Activated CD4-positive, CD25-positive, alpha-beta regulatory T cell (primary cell): ENCODE measurements at places on chromosomes 6 and 20.

DNA sequence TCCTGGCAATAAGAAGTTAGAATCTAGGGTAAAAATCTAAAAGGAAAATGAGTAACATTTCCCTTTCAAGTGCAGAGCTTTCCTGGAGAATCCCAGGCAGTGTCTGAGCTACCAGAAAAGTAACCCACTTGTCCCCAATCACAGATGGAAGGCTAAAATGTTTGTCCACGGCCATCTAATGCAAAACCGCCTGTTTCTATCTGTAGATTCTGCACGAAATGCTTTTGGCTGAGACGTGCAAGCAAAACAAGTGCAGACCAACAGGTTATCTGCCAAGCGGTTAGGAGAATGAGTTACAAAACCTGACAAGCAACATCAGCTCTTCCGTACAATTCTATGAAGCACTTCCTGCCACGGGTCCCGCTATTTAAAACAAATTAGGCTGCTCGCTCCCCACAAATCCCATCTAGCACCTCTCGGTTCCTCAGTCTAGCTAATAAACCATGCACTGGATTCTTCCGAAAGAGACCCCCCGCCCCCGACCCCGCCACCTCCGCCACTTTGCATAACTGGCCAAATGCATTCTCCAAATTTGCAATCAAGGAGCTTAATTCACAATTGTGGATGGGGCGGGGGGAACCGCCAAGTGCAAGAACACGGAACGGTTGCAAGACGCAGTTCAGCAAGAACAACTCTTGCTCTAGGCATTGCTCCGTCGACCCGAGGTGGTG lies 1.4 kb downstream of the ELOVL5 start:
- DNase-seq = no peak

GRCh38 chr6:156857573-156857972 lies 80.4 kb downstream of the ARID1B start:
- DNase-seq = no peak

GRCh38 chr20:62977613-62978560 lies 25.4 kb downstream of the SLC17A9 start:
- DNase-seq = peak; percentile 68

GRCh38 chr20:53028337-53029007 lies 56.3 kb downstream of the TSHZ2 start:
- DNase-seq = no peak

DNA sequence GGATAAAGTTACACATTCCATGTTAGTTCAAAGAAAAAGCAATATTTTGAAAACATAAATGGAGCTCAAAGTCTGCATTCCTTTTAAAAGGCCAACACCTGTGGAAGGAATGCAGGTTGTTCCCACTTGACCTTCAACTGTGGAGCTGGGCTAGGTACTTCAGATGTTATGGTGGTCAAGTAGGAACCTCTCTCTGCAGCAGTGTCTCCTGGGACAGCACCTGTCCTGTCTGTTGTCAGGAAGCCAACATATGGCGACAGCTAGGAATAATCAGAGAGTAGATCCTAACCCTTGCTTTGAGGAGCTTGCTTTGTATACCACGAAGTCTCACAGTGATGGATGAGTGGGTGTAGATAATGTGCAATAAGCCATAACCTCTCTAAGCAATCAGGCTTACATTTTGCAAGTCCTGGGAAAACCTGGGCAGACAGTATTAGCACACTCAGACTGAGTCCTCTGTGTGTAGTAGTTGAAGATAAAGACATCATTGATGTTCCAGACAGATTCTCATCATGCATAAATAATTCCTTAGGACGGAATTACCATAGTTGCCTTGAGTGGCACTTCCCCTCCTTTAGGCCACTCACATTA lies 347.5 kb downstream of the PRL start:
- no peak for DNase-seq

DNA sequence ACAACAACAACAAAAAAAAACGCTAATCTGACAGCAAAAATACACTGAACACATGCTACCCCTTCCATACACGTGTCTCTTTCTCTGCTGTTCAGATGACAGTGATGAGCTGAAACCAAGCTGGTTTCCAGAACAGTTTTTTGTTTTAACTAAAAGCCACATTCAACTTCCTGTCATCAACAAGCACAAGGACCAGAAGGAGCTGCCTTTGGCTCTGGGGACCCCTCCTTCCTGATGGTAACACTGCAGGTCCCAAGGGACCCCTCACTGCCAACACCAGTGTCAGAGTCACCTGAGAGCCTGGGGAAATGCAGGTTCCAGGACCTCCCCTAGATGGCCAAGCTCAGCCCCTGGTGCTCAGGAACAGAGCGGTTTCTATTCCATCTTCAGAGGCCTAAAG lies 6.0 kb downstream of the CST7 start:
- DNase-seq = no peak

GRCh38 chr20:10711903-10712451 lies 38.2 kb upstream of the JAG1 start:
- DNase-seq = no peak

- no peak for DNase-seq
Measured at GRCh38 chr6:46104209-46104608, 25.6 kb upstream of the ENPP4 start.

- no peak for DNase-seq
Measured at GRCh38 chr6:141464490-141464889, 668.2 kb upstream of the GJE1 start.

DNA sequence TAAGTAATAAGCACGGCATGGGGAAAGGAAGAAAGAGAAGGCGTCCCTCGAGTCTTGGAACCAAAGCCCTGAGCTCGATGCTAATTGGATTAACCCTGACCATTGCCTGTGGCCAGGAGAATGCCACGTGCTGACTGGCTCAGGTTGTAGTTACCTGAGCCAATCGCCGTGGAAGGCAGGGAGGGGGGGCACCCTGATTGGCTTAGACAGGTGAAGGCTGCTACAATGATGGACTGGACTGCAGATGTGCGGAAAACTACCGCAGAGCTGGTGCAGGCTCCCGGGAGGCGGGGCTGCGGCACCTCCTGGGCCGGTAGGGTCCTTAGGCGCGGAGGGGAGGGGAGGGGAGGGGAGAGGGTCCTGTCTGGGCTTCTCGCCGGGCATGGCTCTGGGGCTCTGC lies 121.3 kb downstream of the TFAP2C start:
- no peak for DNase-seq

- no peak for DNase-seq
Measured at GRCh38 chr20:2408111-2408510, 27.4 kb downstream of the TGM6 start.

DNA sequence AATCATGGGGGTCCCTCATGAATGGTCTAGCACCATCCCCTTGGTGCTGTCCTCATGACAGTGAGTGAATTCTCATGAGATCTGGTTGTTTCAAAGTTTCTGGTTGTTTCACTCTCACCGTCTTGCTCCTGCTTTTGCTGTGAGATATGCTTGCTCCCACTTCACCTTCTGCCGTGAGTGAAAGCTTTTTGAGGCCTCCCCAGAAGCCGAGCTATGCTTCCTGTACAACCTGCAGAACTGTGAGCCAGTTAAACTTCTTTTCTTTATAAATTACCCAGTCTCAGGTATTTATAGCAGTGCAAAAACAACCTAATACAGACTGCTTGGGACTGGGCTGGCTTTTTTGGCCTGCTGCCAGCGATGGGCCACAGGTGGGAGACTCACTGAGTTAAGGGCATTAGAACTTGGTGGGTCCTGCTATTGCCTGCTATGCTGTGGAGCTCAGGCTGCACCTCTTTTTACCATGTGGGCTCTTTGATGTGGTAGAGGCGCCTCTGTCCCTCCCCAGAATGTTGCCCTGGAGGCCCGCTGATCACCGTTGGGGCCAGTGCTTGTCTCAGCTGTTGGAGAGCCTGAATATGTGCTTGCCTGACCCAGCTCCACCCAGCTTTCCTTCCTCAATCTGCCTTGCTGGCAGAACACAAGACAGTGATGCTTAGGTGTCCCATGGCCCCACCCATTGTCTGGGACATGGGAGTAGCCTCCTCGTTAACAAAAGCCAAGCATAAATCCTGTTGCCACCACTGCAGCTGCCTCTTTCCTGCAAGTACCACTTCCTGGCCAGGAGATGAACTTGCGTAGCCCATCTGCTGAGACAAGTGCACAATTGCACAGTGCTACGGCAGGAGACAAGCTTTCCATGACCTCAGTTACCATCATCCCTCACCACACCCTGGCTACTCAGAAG lies 47.1 kb downstream of the IGF2R start:
- DNase-seq = no peak

DNA sequence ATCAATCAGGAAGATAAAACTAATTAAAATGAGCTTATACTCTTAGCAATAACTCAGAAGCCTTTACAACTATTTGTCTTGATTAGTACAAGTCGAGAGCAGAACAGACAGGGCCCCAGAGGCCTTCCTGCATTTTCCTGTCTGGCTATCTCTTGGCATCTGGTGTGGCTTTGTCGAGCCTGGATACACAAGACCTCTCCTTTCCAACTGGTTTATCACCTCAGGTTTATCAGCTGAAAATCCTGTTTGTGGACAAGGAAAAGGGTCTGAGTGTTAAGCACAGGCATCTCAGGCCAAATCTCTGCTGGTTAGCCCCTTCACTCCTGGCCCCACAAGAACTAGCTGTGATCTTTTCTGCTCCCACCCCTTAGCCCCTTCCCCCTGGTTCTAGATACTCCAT lies 32.6 kb downstream of the BAK1 start:
- DNase-seq = no peak

GRCh38 chr20:62219992-62220665 lies at the start of gene HRH3:
HRH3 (minus strand) TSS chr20:62220278; CDS start chr20:62219970, 308 bp downstream.
- no peak for DNase-seq

DNA sequence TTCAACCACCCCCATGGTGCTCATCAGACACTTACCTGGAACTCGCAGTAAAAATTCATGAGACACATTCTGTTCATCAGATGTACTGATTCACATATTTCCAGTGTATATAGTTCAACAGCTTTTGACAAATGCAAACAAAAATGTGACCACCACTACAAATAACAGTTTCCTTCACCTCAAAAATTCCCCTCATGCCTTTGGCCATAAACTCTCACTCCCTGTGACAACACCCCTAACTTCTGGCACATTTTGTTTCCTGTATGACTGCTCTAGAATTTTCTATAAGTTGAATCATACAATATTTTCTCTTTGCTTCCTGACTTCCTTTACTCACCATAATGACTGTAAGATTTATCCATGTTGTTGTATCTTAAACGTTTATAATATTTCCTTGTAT lies 63.7 kb downstream of the C6orf118 start:
- no peak for DNase-seq

DNA sequence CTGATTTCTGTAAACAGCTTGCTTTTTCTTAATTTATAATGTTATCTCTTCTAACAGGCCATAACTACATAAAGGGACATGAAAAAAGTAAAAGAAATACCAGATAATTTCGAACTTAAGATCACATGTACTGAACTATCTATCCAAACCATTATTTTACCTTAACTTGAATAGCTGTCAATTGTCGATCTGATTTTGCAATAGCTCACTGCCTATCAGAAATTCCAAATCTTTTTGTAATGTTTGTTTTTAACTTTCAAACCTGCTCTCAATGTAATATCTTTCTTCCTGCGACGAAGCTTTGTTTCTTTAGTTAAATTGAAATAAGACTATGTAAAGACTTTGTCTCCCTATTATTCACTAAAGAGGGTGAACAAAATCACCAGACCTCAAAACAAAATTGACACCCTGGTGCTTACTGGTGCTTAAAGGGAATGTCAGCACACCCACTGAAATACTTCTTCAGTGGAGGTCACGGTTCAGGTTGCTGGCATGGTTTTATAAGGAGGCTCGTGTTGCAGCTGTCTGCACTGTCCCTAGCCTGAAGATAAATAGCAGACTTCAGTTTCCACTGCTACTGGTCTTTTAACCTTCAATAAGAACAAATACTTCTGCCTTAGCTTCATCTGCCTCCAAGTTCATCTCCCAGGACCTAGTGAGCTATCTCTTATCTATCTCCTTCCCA lies 117.5 kb upstream of the QKI start:
- DNase-seq = no peak

- DNase-seq = no peak
Measured at GRCh38 chr6:51868591-51869355, 218.6 kb downstream of the PKHD1 start.

GRCh38 chr20:973785-974194 lies 28.3 kb downstream of the RSPO4 start:
- DNase-seq = no peak

GRCh38 chr20:20546402-20546801 lies 166.0 kb downstream of the RALGAPA2 start:
- no peak for DNase-seq

DNA sequence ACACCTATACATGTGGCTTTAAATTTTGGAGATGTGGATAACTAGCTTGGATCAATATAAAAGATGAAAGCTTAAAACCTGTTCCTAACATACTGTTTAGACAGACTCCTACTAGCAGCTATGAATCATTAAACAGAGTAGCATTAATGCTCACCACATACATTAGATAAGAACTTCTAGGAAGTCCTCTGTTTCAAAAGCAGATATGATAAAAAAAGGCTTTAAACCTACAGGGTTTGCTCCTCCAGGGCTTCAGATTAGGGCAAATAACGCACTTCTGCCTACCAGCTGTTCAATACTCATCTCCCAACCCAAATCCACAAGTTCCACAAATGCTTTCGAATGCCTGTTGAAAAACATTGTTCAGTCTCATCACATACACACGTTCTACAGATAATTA lies 1.5 kb downstream of the REPS1 start:
- no peak for DNase-seq

DNA sequence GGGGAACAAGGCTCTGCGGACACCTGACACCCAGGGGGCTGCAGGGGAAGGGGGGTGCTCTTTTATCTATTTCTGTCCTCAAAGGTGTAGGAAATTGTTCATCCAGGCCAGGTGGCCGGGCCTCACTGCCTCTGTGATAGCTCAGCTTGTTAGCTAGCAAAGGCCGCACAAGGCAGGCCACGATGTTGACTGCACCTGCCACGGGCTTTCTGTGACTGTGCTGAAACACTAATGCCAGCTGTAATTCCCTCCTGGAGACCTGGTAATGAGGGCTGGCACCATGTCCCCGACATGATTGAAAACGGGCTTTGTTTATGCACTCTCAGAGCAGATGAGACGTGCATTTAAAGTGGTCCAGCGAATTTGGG lies 61.4 kb upstream of the APCDD1L start:
- no peak for DNase-seq

- DNase-seq = no peak
Measured at GRCh38 chr20:56453352-56453751, 15.1 kb upstream of the RTF2 start.

GRCh38 chr20:60693496-60694133 lies 558.4 kb upstream of the CDH4 start:
- no peak for DNase-seq

DNA sequence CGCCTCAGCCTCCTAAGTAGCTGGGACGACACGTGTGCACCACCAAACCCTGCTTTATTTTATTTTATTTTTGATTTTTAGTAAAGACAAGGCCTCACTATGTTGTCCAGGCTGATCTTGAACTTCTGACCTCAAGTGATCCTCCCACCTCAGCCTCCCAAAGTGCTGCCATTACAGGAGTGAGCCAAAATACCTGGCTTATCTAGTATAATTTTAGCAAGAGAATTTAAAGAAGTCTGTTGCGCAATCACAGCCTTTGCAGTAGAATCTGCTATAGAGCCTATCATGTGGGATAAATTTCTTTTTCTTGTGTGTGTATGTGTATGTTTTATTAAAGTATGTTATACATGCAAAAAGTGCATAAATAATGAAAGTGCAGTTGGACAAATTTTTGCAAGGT lies 92.1 kb upstream of the ANKEF1 start:
- DNase-seq = no peak

GRCh38 chr6:152634773-152635172 lies 2.4 kb downstream of the SYNE1 start:
- DNase-seq = no peak

- no peak for DNase-seq
Measured at GRCh38 chr6:42269553-42269952, 51.9 kb upstream of the MRPS10 start.
